ENCODE measurements at places on chromosomes 11 and 22. TPM values are rescaled to one million over a fixed set of nuclear protein-coding genes. Genes with fewer than 3 reads are reported as not detected.

DNA sequence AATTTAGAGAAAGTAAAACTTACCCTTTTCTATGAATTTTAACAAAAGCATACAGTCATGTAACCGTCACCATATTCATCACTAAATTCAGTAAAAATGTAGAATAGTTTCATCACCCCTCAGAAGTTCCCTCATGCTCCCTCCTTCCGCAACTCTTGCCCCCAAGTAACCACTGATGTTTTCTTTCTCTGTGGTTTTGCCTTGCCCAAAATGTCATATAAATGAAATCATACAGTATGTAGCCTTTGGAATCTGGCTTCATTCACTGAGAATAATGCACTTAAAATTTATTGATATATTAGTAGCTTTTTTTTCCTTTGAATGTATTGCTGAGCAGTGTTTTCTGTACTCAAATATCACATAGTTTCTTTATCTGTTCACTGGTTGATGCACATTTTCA, 60.1 kb downstream of the DCUN1D5 start:
- DNase-seq, result no peak

GRCh38 chr11:26244207-26244606, 87.7 kb upstream of the ANO3 start:
- DNase-seq, result no peak

- no peak for DNase-seq
Measured at GRCh38 chr22:35544189-35544588, 3.6 kb downstream of the RASD2 start.

F2 gene
- polyA plus RNA-seq, result 0.27 TPM

PARVA gene
- polyA plus RNA-seq, result 122 TPM

DNA sequence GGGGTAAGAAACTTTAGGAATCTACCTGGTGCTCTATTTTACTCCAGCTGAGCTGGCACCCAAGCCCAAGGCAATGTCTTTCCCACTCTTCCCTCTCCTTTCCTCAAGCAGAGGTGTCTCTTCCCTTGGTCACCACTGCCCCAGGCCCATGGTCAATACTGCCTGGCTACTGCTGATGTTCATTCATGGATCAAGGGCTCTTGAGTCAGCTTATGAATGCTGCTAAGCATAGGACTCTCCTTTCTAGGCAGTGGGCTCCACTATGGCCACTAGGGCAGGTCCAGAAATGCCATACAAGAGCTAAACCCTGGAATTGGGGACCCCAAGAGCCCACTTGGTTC, 2.7 kb upstream of the HEPN1 start:
- no peak for DNase-seq

- no peak for DNase-seq
Measured at GRCh38 chr11:95522874-95523273, 266.7 kb downstream of the FAM76B start.

PRDM10 gene
- polyA plus RNA-seq, result 10.0 TPM

- peak; percentile 38 for DNase-seq
Measured at GRCh38 chr11:122159173-122159721, 43.2 kb upstream of the BLID start.

GRCh38 chr11:118620529-118621070, 13.2 kb downstream of the PHLDB1 start:
- DNase-seq, result no peak

All from renal cortex interstitium (tissue), 15 donors.